T-cell (primary cell): ENCODE measurements at places on chromosomes 3 and 15. TPM values are rescaled to one million over a fixed set of nuclear protein-coding genes. Genes with fewer than 3 reads are reported as not detected.

- no peaks in the 10 kb centered on the region for H3K36me3 ChIP-seq
- DNase-seq: no peak
- no peak overlapping the region for H3K4me3 ChIP-seq
- H3K27ac ChIP-seq: no peak overlapping the region
- peaks cover 22% of the 10 kb centered on the region for H3K4me1 ChIP-seq
Observed at GRCh38 chr15:80031841-80032240, 27.6 kb upstream of the ZFAND6 start.

DNA sequence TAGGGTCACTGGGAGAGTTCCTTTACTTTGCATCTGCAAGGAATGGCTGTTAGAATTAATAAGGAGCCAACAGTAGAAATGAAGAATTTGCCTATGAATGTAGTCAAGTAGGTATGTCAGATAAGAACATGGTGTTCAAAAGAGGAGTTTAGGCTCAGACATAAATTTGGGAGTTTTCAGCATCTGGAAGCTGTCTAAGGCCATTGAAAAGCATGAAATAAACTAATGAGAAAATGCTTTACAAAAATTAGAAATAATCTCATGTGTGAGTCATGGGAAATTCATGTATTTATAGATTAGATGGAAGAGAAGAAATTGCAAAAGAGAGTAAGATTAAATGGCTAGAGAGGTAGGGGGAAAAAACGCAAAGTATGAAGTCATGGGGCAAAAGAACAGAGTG lies 201.9 kb downstream of the DIPK2A start:
- H3K27ac ChIP-seq: no peak overlapping the region
- no peak overlapping the region for H3K4me3 ChIP-seq
- H3K27me3 ChIP-seq: no peaks in the 10 kb centered on the region
- H3K36me3 ChIP-seq: no peaks in the 10 kb centered on the region
- no peak for DNase-seq

- no peak overlapping the region for H3K27ac ChIP-seq
- no peak overlapping the region for H3K4me3 ChIP-seq
- H3K27me3 ChIP-seq: no peaks in the 10 kb centered on the region
- H3K36me3 ChIP-seq: no peaks in the 10 kb centered on the region
Observed at GRCh38 chr3:5431811-5432378, 244.4 kb downstream of the EDEM1 start.

Gene DUOX2
- total RNA-seq: 0.12 TPM

- H3K4me1 ChIP-seq: no peaks in the 10 kb centered on the region
- H3K36me3 ChIP-seq: no peaks in the 10 kb centered on the region
- no peak overlapping the region for H3K27ac ChIP-seq
- no peak overlapping the region for H3K4me3 ChIP-seq
Observed at GRCh38 chr15:80445300-80446041, 41.3 kb downstream of the ARNT2 start.

Gene FGF12
- total RNA-seq: 0.16 TPM

DNA sequence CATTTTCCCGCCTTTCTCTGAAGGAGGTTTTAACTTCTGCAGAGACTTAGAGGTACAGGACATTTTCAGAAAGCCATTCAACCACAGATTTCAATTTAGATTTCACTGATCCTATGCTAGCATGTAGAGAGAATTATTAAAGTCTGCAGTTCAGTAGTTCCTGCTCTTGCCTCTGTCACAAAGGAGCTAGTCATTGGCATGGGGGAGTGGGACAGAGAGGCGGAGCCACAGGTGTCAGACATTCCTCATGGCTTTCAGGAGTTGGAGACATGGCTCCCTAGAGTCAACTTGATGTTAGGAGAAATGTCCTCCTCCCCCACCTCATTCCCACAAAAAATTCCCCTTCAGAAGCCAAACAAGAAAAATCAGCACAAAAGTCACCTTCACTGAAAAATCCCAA lies 66.0 kb upstream of the SIAH2 start:
- no peaks in the 10 kb centered on the region for H3K4me1 ChIP-seq
- no peaks in the 10 kb centered on the region for H3K36me3 ChIP-seq
- no peak for DNase-seq
- peaks cover 9% of the 10 kb centered on the region for H3K27me3 ChIP-seq
- H3K4me3 ChIP-seq: no peak overlapping the region

Gene RAB43
- 77.1 TPM for total RNA-seq

DNA sequence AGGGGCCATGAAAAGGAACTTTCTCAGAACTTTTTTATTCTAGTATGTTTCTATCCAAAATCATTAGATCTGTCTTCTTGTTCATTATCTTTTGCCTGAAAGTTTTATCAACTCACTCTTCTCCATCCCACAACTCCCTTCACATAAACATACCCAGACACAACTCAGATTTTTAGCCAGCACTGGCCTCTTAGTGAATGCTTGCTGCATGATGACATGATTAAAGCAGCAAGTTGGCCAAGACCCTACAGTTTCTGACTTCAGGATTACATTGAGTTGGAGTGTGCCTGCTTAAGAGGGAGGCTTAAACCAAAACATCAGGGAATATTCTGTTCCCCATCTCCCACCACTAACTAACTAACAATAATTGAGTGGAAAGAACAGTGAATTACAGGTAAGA lies 38.1 kb downstream of the PLSCR2 start:
- H3K4me3 ChIP-seq: no peak overlapping the region
- no peak for DNase-seq
- no peak overlapping the region for H3K27ac ChIP-seq
- H3K36me3 ChIP-seq: no peaks in the 10 kb centered on the region

Gene ARNT2
- not detected for total RNA-seq

Gene TIMP4
- total RNA-seq: not detected

DNA sequence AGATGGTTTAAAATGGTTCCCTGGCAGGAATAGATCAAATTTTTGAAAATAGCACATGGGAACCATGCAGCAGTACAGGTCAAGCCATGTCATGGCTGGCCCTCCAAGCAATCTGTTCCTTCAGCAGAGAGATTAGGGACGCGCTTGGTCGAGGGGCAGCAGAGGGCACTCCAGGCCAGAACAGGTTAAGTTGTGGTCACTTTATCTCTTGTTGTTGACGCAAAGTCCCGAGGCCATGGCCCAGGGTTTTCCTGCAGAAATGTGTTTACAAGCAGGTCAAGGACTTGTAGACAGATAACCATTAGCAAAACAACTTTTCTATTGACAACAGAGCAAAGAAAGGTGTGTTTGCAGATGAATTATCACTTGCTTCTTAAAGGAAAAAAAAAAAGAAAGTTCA lies 570.0 kb upstream of the NR2F2 start:
- no peak for DNase-seq
- H3K4me3 ChIP-seq: no peak overlapping the region
- H3K27ac ChIP-seq: no peak overlapping the region

- no peak overlapping the region for H3K4me3 ChIP-seq
- DNase-seq: no peak
- H3K36me3 ChIP-seq: no peaks in the 10 kb centered on the region
Observed at GRCh38 chr15:62119227-62119864, 45.7 kb downstream of the C2CD4B start.

Gene TRPM1
- not detected for total RNA-seq

Gene CYFIP1
- 10.2 TPM for total RNA-seq

GRCh38 chr3:115667738-115668065 lies 44.4 kb downstream of the GAP43 start:
- H3K36me3 ChIP-seq: no peaks in the 10 kb centered on the region
- no peak overlapping the region for H3K4me3 ChIP-seq
- H3K27me3 ChIP-seq: peaks cover 2% of the 10 kb centered on the region
- no peak for DNase-seq

Gene GPR27
- total RNA-seq: 0.42 TPM

DNA sequence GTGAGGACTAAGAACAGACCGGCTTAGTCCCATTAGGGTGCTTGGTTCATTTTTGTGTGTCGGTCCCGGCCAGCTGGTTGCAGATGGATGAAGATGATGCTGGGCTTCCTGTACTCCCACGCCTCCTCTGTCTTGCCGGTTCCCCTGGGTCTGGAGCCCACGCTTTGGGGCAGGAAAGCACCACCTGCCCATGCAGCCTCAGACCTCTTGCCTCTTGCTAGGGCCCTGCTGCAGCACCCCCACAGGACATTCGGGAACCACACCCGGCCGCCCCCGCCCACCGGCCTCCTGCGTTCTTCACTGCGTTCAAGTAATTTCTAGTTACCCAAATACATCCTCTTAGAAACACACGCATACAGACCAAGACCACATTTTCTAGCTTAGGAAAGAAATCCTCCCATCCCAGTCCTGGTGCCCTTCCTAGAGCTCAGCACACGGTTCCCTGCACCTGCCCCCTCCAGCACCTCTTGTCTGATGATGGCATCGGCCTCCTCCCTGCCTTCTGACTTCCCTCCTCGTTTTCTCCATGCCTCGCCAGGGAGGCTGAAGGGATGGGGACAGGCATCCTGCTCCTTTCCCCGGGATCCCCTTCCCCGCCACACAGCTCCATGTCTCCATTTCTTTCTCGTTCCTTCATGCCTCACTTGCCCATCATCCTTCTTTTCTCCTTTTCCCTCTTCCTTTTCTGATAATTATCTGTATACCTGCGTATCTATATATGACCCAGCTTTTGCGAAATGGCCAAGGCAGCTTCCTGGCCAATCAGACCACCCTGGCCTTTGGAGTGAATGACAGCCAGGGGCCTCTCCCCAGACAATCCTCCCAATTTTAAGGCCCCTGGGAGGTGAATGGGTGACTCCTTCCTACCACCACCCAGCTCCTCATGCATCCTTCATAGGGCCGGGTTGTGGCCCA lies 30.9 kb downstream of the FAM3D start:
- peaks cover 2% of the 10 kb centered on the region for H3K4me1 ChIP-seq
- H3K4me3 ChIP-seq: no peak overlapping the region
- H3K36me3 ChIP-seq: no peaks in the 10 kb centered on the region

- DNase-seq: no peak
- H3K36me3 ChIP-seq: peaks cover 16% of the 10 kb centered on the region
- H3K27ac ChIP-seq: no peak overlapping the region
- no peaks in the 10 kb centered on the region for H3K4me1 ChIP-seq
Observed at GRCh38 chr3:197519801-197520211, 36.0 kb downstream of the BDH1 start.

DNA sequence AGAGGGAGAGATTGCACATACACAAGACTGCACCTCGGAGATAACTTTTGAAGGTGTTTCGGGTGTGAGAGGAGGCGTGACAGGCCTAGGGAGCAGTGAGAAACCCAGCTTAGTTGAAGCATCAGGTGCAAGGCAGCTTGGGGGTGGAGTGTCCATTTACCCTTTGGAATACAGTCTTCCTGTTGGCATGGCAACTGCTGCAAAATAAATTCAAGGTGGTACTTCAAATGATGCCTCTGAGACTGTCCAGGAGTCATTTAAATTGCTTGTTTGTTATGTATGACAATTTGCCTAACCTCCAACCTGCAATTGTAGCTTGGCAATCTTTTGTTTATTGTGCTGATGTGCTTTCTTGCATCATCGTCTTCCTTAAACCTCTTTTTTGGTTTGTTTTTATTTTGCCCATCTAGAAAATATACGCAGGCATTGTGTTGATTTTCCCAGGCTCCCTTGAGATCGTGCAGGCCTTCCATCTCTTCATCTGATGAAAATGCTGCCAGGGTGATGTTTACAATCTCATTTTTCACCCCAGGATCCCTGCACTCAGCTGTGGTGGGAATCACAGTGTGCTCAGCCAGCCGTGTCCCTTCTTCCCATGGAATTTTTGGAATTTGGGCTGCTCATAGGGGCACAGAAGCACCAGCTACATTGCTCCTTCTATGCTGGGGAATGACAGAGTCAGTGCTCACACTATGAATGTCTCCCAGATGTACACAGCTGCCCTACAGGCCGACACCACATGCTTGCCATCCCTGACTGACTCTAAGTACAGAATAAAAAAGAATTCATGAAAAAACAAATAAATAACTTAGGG lies 583.1 kb upstream of the CFAP20DC start:
- H3K27ac ChIP-seq: no peak overlapping the region
- no peak for DNase-seq
- H3K27me3 ChIP-seq: no peaks in the 10 kb centered on the region
- no peaks in the 10 kb centered on the region for H3K36me3 ChIP-seq
- no peak overlapping the region for H3K4me3 ChIP-seq
- H3K4me1 ChIP-seq: no peaks in the 10 kb centered on the region

- peaks cover 3% of the 10 kb centered on the region for H3K27me3 ChIP-seq
- peak; percentile 37 for DNase-seq
- H3K27ac ChIP-seq: no peak overlapping the region
Observed at GRCh38 chr15:38354315-38354929, 99.5 kb upstream of the FAM98B start.

GRCh38 chr3:129481766-129482332 lies 41.8 kb downstream of the IFT122 start:
- peak overlapping the region; percentile 85 for H3K27ac ChIP-seq
- DNase-seq: peak; percentile 65
- H3K27me3 ChIP-seq: no peaks in the 10 kb centered on the region
- no peaks in the 10 kb centered on the region for H3K36me3 ChIP-seq

Gene OXTR
- total RNA-seq: 0.63 TPM

DNA sequence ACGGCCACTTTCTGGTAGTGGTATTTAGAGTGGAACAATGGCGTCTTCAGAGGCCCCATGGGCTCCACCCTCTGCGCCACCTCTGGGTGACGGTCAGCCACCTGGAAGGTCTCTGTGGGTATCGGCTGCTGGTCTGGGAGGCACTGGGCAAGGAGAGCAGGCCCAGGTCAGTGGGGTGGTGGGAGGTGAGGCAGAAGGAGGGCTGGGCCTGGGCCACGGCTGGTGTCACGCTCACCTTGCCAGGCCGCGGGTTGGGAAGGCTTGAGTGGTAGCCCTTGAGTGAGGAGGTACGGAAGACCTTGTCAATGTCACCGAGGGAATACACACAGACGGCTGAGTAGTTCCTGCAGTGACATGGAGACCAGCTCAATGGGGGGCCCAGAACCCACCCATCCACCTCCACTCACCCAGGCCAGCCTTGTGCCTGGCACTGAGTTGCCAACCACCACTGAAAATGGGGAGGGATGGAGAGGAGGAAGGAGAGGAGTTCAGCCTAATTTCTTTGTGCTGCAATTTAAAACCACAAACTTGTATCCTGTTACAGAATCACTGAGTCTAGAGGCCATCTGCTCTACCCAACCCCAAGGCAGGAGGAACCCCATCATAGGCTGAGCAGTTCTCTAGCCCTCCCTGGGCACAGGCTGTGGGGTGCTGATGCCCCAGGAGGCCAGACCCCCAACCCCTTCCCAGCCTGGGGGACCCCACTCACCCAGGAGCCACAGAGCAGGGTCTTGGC lies 19.0 kb downstream of the SEMA7A start:
- no peak for DNase-seq
- no peak overlapping the region for H3K4me3 ChIP-seq
- no peak overlapping the region for H3K27ac ChIP-seq
- H3K27me3 ChIP-seq: no peaks in the 10 kb centered on the region

GRCh38 chr15:77024273-77025082 lies 29.6 kb downstream of the PSTPIP1 start:
- H3K36me3 ChIP-seq: peaks cover 19% of the 10 kb centered on the region
- no peak overlapping the region for H3K4me3 ChIP-seq
- H3K27me3 ChIP-seq: no peaks in the 10 kb centered on the region
- H3K4me1 ChIP-seq: peaks cover 62% of the 10 kb centered on the region
- H3K27ac ChIP-seq: peak overlapping the region; percentile 76

Gene BFSP2
- total RNA-seq: not detected

Gene MKRN3
- 2.0 TPM for total RNA-seq

- no peaks in the 10 kb centered on the region for H3K27me3 ChIP-seq
- H3K27ac ChIP-seq: no peak overlapping the region
- H3K4me1 ChIP-seq: no peaks in the 10 kb centered on the region
- DNase-seq: no peak
- H3K36me3 ChIP-seq: peaks cover 3% of the 10 kb centered on the region
- no peak overlapping the region for H3K4me3 ChIP-seq
Observed at GRCh38 chr15:28967066-28967465, 81.3 kb downstream of the APBA2 start.

Gene CAMK2N2
- total RNA-seq: not detected
